Nucleus accumbens (tissue), 56 donors: ENCODE measurements at places on chromosomes 7 and 10.

GRCh38 chr10:43313901-43314300 lies 47.0 kb upstream of the RASGEF1A start:
- DNase-seq: no peak

DNA sequence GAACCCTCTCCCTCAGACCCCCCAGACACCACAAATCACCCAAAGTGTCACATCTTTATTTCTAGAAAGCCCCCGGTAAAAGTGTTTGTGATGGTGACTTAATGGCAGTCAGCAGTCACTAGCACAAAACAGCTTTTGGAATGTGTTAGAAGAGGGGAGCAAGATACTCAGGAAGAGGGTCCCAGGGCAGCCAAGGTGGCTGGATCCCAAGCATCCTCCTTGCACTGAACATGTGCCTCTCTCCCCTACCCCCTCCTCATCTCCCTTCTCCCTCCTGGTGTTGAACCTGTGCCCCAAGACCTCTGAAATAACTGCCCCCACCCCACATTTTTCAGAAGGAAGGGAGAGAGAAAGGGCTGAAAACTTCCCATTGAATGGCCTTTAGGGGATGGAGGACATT lies 37.8 kb upstream of the MXI1 start:
- no peak for DNase-seq

GRCh38 chr10:111175787-111176186 lies 99.0 kb downstream of the ADRA2A start:
- no peak for DNase-seq

DNA sequence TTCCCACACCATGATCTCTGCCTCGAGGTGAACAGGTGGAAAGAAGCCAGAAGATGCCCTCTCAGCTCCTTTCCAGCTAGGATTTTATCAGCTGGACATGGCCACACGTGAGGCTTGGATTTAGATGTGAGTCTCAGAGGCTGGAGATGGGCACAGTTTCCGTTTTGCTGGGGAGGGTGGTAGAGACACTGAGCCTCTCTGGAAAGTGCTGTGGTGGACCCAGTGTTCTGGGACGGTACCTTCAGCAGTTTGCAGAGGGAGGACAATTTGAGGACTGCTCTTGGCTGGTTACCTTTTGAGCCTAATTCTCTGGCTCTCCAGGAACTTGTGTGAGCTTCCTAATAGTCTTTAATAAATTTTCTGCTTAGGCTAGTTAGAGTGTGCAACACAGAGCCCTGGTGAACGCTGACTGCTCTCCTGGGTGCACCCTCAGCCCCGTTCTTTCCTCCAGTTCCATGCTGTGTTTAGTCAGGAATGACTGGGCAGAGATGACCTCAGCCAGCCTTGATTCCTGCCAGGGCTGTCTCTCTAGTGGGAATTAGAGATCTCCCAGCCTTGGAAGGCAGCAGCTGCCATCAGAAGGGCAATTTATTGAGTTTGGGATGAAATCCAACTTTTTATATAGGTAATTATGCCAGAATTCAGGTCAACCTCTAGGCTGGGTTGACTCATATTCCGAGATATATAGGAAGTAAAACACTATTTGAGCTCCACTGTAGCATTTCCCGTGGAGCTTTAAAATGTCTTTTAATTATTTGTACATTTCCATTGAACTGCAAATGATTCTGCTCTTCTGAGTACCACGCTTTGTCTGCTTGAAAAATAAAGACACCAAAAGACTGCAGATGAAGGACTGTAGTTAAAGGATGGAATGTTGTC lies 103.9 kb downstream of the GATA3 start:
- no peak for DNase-seq

DNA sequence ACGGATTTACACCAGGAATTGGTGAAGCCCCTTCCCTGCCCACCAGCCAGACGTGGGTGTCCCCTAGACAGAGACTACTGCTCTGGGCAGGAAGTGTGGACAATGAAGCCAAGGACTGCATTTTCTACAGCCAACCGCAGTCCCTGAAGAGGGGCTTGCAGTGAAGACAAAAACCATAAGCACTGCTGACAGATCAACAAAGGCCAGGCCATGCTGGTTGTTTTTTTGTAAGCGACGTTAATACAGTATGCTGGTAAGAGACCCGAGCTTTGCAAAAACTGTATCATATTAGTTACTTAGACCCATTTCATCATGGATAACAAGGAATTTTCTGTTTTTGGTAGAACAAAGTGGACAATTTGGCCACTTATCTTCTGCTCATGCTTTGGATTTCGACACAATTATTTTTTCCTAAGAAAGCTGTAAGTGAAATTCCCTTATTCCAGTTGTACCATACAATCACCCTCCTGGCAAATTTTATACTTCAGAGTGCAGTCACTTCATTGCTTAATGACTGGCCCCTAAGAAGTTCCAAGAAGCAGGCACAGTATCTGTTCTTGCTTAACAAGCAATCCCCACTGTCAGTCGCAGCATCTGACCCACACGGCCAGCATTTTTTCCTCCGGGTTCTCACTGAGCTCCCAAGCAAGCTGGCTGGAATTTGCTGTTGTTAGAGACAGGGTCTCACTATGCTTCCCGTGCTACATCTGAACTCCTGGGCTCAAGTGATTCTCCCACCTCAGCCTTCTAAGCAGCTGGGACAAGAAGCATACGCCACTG lies 163.5 kb downstream of the PARD3 start:
- DNase-seq: no peak

GRCh38 chr7:5417106-5418071 lies 6.2 kb downstream of the TNRC18 start:
- no peak for DNase-seq

GRCh38 chr7:149257146-149257545 lies 4.8 kb upstream of the ZNF783 start:
- no peak for DNase-seq

DNA sequence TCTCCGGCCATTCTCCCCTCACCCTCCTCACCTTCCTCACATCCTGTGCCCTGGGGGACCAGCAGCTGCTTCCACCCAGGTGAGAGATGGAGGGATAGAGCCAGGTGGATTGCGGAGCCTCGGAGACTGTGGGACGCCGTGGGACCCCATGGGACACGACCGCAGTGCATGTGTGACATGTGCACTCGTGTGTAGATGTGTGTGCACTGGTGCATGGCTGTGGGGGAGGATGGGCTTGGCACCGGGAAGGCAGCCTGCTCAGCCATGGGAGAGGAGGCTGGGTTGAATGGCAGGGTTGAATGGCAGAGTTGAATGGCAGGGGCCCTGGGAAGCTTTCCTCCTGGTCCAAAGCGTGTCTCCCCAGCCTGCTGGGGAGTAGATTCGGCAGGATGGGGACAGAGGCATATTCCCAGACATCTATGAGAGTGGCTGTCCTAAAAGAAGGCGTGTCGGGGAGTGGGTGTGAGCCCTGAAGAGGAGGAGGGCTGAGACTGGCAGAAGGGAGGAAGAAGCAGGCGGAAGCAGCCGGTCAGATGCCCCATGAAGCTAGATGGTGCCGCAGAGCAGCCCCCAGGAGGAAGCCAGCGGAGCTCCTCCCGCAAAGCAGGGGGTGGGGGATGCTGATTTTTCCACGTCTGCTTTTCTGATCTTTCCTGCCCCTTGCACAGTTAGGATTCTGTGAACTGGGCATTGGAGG lies 815 bp downstream of the GIMAP8 start:
- no peak for DNase-seq

- no peak for DNase-seq
These were observed 14.9 kb upstream of the DDC start for GRCh38 chr7:50580057-50580456.

- no peak for DNase-seq
These were observed 185.7 kb upstream of the TMEM72 start for GRCh38 chr10:44725404-44725803.

- DNase-seq: no peak
These were observed 1519.6 kb downstream of the REEP3 start for GRCh38 chr10:65040796-65041195.

DNA sequence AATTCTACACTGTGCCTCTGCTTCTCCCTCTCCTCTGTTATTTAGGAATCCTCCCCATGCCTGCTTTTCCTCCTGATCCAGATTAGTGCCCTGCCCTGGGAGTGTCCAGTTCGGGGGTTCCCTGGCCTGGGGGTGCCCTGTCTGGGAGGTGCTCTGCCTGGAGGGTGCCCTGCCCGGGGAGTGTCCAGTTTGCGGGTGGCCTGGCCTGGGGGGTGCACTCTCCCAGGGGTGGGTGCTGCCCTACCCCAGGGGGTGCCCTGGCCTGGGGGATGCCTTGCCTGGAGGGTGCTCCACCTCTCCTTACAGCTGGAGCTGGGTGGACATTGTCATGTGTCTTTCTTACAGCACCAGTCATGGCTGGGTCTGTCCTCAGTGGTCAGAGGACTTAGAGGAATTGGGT lies 20.2 kb downstream of the RAMP3 start:
- no peak for DNase-seq

DNA sequence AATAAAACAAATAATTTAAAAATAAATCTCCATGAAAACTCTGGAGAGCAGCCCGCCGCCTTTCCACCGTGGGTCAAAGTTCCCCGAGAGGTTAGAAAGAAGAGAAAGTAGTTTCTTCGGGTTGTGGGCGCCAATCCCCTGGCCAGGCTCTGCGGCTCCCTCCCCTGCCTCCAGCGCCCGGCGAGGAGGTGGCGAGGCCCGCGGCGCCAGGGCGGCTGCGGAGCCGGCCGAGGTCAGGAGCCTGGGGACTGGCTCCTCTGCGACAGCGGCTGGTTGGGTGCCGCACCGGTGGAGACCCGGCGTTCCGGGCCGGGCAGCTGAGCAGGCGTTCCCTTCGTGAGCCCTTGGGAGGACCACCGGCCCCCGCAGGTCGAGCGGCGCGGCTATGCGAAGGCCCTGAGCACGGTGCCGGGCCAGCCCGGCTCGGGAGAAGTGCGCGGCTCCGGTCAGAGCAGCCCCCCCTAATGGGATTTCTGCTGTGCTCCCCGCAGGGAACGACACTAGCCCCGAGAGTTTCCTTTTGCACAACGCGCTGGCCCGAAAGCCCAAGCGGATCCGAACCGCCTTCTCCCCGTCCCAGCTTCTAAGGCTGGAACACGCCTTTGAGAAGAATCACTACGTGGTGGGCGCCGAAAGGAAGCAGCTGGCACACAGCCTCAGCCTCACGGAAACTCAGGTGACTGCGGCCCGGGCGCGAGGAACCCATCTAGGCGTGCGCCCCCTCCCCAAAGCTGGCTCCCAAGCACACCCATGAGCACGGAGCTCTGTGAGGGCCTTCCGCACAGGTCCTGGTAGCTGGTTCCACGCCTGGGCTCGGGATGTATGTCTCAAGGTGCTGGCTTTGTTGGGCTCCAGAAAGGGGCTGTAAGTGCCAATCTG lies 2.8 kb downstream of the EMX2 start:
- DNase-seq: no peak

DNA sequence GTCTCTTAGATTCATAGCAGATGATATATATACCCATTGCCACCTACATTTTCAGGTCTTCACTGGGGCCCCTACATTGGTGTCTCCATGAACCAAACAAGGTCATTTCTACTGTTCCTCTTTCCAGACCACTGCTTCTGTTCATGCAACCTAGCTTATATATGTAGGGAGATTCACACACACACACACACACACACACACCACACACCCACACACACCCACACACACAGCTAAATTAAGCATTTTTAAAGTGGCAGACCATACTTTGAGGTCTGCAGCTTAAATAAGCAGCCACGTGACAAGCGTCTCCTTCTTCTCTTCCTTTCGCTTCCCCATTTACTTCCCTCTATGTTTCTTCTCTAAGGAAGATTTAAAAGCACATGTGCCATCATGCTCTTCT lies 70.0 kb upstream of the CC2D2B start:
- no peak for DNase-seq

- no peak for DNase-seq
These were observed 38.2 kb downstream of the SPOCK2 start for GRCh38 chr10:72049969-72050781.

- no peak for DNase-seq
These were observed 519 bp upstream of the RPP38 start for GRCh38 chr10:15096661-15097010.

DNA sequence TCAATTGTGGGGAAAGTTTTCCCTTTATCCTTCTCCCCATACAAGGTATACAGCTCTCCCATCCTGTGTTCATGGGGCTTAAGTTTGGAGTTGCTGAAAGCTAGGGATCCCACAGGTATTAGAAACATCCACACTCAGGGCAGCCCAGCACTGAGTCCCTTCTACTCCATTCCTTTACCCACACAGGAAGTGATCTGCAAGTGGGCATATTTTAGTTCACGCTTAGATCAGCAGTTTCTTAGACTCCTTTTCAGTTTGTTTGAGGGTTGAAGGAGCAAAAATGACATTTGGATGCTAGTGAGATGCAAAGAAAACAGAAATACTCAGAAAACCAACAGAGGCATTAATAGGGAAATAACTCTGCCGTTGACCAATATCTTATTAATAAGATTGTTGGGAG lies 134.7 kb downstream of the VPS50 start:
- no peak for DNase-seq

- DNase-seq: no peak
These were observed 103.8 kb downstream of the NKX6-2 start for GRCh38 chr10:132681858-132682755.

DNA sequence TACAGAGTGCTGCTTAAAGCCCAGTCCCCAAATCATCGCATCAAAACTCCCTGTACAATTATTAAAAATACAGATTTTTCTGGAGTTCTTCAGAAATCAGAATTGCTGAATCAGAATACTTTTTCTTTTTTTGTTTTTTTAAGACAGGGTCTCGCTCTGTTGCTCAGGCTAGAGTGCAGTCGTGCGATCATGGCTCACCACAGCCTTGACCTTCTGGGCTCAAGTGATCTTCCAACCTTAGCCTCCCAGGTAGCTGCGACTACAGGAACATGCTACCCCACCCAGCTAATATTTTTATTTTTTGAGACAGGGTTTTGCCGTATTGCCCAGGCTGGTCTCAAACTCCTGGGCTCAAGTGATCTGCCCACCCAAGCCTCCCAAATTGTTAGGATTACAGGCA lies 3.9 kb downstream of the BBIP1 start:
- DNase-seq: no peak

- no peak for DNase-seq
These were observed 40.5 kb upstream of the IL15RA start for GRCh38 chr10:6017781-6018354.

DNA sequence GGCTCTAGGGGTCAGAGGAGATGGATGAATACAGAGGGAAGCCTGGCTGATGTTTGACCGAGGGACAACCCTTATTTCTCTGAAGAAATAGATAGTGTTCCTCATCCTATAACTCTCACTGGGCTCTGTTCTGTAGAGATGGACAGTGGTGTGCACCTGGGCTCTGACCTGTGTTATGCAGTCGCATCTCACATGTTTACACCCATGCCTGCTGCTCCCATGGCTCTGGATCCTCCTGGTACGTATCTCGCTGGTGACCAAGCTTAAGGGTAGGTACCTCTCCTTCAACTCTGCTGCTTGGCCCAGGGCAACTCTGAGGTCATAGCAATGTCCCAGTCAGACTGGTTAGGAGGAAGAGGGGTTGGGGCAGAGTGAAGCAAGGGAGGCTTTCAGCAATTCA lies 42.8 kb downstream of the ADRA2A start:
- no peak for DNase-seq
